Suppressor macrophage treated with lipopolysaccharide for 1 hour (primary cell): ENCODE measurements at places on chromosomes 5 and 9.

DNA sequence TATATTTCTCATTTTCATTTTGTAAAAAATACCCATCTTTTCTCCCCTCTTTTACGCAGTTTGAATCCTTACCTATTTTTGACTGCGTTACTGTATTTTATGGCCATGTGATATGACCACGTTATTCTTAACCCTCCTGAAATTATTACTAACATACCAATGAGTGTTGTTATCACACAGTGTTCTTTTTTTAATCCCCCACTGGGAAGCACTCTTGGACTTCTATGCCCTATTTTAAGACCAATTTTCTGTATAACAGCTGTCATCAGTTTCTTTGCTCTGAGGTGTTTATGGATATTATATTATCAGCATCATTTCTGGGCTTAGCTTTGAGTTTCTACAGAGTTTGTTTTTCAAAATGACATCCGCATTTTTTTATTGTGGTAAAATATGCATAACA lies 71.1 kb downstream of the CFAP95 start:
- DNase-seq = no peak

- DNase-seq = no peak
Observed at GRCh38 chr9:137853392-137853995, 24.1 kb upstream of the CACNA1B start.

DNA sequence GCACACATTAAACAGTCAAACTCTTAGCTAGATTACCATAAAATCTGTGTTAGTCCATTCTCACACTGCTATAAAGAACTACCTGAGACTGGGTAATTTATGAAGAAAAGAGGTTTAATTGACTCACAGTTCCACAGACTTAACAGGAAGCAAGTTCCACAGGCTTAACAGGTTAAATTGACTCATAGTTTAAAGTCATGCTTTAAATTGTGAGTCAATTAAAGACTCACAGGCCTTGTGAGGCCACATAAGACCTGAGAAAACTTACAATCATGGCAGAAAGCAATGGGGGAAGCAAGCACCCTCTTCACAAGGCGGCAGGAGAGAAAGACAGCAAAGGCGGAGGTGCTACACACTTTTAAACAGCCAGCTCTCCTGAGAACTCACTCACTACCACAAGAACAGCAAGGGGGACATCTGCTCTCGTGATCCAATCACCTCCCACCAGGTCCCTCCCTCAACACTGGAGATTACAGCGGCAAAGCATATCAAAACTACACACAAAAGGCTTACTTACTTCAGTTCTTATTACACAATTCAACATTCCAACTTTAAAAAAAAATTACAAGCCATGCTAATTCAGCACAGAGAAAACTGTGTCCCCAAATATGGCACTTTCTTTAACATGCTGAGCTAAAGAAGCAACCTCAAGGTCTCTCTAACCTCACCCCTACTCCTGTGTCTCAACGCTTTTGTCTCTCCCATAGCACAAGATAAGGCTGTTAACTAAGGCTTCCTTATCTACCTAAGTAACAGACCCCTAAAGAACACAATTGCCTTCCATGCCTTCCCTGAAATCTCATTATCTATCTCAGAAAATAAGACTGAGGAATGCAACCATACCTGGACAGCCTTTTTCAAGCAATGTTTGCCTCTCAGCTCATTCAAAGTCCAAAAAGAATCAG lies 805.1 kb downstream of the NR2F1-AS1 start:
- no peak for DNase-seq

DNA sequence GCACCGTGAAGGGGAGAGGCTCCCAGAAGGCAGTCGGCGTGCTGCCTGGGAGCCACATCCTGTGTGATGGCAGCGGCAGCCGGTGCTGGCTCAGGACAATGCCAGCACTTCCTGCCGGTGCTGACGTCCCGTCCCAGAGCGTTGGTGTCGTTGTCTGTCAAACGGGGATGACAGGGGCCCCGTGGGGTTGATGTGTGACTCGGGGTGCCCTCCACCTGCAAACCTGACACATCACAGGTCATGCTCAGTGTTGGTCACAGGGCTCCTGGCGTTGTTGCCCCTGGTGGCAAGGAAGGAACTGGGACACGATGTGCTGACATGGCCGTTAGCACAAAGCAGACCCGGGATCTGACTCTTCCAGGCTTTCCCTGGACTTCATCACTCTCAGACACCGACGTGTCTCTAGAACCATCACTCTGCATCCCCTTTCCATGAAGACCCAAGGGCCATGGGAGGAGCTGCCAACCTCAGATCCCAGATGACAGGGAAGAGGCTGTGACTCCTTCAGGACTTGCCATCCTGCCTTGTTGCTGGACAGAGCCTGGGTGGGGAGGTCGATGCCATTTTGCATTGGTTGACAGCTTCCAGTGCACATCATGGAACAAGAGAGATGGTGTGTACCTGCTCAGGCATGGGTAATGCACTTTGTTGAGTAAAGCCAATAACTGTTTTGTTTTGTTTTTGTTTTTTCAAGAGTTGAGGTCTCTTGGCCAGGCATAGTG lies 21.5 kb downstream of the PLPP7 start:
- peak; percentile 10 for DNase-seq

- no peak for DNase-seq
Observed at GRCh38 chr5:137611794-137612435, 112.8 kb upstream of the SPOCK1 start.

DNA sequence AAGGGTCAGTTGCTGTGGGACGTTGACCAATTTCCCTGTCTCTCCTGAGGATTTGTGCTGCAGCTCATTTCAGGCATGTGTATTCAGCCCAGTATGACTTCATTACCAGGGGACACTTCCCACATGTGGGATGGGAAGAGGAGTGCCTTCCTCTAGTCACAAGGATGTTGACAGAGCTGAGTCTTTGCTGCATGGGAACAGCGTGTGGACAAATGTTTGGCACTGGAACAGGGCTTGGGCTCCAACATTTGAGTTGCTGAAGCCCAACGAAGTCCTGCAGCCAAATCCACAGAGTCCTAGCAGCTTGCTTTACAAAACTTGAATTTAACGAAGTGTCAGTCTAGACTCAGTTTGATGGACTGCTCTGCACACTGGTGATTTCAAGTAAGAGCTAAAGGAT lies 283.2 kb downstream of the SH3GL2 start:
- DNase-seq = no peak

DNA sequence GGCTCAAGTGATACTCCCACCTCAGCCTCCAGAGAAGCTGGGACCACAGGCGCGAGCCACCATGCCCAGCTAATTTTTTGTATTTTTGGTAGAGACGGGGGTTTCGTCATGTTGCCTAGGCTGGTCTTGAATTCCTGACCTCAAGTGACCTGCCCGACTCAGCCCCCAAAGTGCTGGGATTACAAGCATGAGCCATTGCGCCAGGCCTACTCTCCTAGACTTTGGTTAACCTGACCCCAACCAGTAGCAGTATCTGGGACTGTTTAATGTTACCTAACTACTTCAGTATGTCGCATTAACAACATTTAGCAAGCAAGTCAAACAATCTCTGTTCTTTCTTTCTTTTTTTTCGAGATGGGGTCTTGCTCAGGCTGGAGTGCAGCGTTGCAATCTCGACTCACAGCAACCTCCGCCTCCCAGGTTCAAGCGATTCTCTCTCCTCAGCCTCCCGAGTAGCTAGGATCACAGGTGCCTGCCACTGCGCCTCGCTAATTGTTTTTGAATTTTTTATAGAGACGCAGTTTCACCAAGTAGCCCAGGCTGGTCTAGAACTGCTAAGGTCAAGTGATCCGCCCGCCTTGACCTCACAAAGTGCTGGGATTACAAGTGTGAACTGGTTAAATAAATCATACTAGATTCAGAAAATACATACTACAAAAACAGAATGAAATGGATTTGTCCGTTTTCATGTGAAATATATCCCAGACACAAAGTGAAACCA lies 2.0 kb downstream of the AK3 start:
- DNase-seq = no peak

- DNase-seq = no peak
Observed at GRCh38 chr9:136804509-136805206, 3.1 kb upstream of the RABL6 start.

GRCh38 chr9:89613912-89614892 lies 9.4 kb downstream of the GADD45G start:
- DNase-seq = peak; percentile 44

DNA sequence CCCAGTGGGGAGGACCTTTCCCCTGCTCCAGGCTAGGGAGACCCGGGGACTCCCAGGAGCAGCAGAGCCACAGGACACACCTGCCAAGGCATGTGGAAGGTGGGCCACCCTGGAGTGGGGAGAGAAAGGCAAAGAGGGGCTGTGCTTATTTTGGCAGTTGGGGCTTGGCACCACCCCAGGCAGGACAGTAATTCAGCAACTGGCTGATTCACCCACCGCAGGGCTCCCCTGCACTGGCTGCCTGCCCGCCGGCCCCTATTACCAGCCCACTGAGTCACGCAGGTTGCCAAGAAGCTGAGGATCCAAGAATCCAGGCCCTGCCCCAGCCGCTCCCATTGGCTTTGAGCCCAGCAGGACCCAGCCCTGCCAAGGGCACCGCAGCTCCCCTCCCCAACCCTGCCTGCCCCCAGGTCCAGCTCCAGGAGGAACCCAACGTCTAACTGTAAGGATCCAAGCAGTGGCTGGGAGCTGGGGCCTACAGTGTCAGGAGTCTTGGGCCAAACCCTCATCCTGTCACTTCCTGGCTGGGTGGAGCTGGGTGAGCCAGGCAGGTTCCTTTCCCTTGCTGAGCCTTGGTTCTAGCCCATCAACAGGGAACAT lies 14.2 kb upstream of the RALGDS start:
- no peak for DNase-seq

- DNase-seq = peak; percentile 83
Observed at GRCh38 chr5:132489871-132490483, 596 bp downstream of the IRF1 start.

GRCh38 chr9:89207026-89207425 lies 28.4 kb upstream of the SHC3 start:
- DNase-seq = no peak

GRCh38 chr9:133799716-133800115 lies 61.6 kb upstream of the SARDH start:
- no peak for DNase-seq

DNA sequence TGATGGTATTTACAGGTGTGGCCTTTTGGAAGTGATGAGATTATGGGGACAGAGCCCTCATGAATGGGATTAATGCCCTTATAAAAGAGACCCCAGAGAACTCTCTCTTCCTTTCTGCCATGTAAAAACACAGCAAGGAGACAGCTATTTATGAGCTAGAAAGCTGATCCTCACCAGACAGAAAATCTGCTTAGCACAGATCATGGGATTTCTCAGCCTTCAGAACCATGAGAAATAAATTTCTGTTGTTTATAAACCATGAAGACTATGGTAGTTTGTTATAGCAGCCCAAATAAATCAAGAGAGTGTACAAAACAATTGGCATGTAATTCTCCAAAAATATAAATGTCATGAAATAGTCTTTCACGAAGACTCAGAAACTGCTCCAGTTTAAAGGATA lies 211.0 kb downstream of the PDE4D start:
- DNase-seq = no peak

- no peak for DNase-seq
Observed at GRCh38 chr9:108860354-108860753, 1.7 kb upstream of the ACTL7A start.

DNA sequence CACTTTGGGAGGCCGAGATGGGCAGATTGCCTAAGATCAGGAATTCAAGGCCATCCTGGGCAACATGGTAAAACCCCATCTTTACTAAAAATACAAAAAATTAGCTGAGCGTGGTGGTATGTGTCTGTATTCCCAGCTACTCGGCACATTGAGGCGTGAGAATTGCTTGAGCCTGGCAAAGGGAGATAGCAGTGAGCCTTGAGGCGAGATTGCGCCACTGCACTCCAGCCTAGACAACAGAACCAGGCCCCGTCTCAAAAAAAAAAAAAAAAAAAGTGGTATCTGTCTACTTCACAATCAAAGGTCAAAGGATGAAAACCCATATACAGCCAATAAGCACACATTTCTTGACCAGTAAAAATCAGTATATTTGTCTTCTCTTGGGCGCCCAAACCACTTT lies 728.5 kb upstream of the ADAMTS16 start:
- DNase-seq = no peak

- no peak for DNase-seq
Observed at GRCh38 chr9:127502706-127503378, 51.5 kb downstream of the LRSAM1 start.

DNA sequence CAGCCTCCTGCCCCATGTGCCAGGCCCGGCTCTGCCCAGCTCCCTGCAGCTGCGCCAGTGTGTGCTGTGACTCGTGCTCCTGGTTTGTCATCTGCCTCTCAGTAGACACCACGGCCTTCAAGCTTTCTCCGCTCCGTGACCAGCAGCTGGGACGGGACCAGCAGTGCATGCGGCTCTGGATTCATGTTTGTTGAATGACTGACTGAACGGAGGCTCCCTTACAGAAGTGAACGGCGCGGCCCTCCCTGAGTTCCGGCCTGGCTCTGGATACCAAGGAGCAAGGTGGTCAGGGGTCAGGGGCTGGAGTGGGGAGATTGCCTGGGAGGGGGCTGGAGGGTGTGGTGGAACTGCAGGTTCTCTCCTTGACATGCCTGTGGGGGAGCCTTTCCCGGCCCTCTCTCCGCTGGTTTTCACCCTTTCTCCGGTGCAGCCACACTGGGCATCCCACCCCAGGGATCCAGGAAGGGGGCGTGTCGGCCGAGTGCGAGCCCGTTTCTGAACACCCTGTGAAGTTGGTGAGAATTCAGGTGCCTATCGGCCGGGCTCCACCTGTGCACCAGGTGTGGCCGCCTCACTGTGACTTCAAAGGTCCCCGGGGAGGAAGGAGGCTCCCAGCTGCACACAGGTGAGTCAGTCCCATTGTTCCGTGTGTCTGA lies 11.1 kb upstream of the CEP72 start:
- no peak for DNase-seq

DNA sequence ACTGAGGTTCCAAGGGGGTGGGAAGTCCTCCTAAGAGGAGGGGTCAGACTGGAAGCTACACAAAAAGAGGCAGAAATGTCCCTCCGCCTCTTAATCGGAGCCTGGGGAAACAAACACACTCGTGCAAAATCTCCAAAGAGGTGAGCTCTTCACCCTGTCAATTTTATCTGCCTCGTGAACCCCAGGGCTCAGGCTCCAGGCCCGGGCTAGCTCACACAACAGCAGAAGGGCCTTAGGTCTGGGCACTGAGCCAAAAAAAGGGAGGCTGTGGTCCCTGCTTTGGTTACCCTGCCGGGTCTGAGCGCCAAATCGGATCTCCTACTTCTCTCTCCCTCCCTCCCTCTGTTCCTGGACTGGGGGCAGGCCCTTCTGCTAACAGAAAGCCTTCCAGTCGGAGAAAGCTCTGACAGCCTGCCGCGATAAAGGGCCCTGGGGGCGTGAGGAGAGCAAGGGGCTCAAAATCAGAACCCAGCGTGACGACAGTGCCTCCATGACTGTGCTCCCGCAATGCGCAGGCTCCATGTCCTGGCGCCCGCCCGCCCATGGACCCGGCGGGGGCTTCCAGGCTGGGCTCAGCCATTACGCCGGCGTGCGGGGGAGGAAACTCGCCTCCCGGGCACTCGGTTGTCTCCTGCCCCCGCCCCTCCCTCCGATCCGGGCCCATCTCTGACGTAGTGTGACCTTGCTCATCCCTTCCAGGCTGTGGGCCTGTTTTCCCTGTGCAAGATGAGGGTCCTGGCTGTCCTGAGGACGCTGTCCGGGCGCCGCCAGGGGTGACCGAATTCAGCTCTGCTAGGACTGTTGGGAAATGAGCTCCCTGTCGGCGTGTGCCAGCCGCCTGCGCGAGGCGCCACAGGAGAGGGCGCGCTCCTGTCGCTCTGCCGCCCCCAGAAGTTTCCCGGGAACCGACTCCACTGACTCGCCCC lies 865 bp upstream of the SLC22A4 start:
- DNase-seq = peak; percentile 97

- DNase-seq = no peak
Observed at GRCh38 chr9:130263601-130264413, 1.8 kb upstream of the HMCN2 start.

- DNase-seq = no peak
Observed at GRCh38 chr9:125447202-125447802, 185.7 kb downstream of the GAPVD1 start.
